ENCODE measurements at places on chromosomes 11 and 22.

DNA sequence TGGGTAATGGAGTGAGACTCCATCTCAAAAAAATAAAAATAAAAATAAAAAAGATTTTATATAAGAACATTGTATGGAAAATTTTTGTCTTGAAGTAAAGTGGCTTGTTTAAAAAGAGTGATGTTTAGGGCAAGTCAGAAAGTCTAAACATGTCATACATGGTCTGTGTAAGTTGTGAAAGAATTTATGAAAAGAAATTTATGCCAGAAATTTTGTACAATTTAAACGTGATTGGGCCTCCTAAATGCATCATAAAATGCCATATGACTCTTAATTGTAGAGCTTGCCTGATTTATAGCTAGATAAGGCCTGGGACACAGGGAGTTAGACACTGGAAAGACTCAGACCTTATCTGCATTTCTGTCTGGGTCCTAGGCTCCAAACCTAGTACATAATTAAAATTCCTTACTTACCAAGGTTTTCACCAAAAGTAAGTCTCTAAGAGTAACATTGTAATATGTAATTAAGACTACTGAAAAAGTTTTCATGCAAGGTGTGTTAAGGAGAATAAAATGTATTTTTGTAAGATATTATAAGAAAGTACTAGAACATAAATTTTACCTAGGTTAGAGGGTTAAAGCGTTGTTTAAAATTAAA lies 110.5 kb downstream of the AASDHPPT start:
- no peak for DNase-seq

DNA sequence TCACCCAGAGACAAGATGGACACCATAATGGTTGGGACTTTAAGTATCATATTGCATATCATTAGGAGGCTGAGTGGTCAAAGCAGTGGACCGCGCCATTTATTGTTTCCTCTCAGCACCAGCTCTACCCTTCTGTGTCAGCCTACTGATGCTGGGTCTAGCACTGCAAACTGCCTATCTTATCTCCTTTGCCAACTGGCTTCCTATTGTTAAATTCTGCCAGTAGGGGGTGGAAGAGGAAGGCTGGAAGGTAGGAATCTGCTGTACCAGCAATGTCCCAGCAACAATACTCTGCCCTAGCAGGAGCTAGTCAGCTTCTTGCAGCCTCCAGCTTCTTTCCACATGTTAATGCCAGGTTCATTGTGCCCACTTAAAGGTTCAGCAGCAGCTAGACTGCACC lies 367.1 kb upstream of the PDGFD start:
- DNase-seq = no peak

DNA sequence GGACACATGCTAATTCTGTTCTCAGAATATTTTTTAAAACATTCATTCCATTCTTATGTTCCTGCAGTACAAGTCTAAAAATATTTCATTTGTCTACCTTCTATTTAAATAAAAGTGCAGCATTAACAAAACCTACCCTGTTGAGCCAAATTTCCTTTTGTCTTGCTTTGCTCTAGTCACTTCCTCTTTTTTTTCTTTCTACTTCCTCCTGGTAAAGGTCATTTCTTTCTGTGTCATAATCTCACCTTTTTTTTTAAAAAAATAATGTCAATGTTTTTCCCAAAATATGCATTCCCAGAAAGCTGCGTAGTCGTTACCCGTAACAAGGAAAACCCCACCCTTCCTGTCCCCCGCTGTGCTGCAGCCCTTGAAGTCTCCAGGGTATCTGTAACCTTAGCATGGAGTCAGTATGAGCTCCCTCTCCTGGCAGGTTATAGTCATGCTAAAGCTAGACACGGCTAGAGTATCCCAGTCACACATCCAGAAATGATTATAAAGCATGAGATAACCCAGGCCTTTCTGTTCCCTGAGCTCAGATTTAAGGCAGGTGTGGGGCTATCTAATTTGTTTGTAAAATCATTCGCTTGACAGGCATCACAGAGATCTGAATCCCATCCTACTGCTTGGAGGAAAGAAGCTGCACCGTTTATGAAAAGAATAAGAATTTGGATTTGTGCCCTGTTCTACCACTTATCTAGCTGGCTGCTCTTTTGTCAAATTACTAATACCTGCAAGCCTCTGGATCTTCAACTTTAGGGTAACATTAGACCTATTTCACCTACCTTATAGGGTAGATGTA lies 51.1 kb upstream of the EED start:
- peak; percentile 63 for DNase-seq

GRCh38 chr11:83835423-83835822 lies 549.3 kb upstream of the CCDC90B start:
- no peak for DNase-seq

DNA sequence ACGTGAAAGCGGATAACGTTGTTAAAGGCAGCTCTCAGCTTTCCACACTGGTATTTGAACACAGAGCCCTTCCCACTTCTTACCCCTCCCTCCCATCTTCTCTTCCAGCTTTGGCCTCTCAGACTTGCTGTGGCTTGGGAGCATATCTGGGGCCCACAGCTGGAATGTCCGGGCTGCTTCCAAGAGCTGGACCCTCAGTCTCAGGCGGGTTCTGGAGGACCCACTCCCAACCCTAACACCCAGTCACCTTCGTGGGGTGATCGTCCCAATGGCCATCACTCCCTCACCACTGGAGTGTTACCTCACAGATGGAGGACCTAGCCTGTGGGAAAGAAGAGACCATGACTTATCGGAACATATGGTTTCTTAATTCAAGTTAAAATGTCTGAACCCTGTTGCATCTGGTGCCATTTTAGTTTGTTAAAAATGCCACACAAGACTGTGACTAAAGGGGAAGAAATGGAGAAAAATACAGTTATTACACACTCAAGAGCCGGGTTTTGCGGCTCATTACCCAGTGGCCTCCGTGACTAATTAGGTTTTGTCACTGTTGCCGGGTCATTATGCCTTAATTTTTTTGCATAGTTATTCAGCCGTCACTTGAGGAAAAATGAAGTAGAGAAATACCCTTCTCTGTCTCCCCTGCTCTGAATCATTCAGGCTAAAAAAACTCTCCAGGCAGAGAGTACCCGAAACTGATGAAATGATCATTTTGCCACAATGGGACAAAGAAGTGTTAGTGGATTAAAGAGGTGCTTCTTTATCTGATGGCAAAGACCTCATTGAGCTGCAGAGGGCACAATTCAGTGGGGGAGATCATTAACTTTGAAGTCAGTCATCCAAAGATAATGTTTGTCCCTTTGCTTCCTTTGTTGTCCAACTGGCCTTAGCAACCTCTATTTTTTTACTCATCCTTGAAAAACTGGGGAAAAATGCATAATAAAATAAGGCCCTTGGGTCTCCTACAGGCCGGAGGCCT lies 87.2 kb upstream of the HTATIP2 start:
- no peak for DNase-seq

DNA sequence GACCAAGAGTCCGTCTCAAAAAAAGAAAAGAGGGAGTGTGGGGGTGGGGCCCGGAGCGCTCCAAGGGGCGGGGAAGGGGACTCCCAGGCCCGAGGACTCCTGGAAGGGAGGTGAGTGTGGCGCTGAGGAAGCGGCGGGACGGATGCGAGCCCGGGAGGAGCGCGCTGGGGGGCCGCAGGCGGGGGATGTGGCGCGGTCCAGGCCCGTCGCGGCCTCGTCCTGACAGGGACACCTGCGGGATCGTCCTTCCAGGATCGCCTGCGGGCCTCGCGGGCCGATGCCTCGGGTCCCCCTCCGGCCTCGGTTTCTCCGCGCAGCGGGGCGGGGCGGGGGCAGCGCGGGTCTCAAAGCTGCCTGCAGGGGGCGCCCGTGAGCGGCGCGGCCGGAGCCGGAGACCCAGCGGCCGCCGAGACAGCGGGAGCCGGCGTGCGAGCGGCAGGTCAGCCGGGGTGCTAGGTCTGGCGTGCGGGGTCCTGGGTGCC lies 3.8 kb upstream of the ADORA2A start:
- DNase-seq = peak; percentile 52

- DNase-seq = no peak
Measured at GRCh38 chr11:124115782-124116616, 749 bp downstream of the VWA5A start.

- no peak for DNase-seq
Measured at GRCh38 chr11:67410369-67410831, 5.1 kb upstream of the CARNS1 start.

DNA sequence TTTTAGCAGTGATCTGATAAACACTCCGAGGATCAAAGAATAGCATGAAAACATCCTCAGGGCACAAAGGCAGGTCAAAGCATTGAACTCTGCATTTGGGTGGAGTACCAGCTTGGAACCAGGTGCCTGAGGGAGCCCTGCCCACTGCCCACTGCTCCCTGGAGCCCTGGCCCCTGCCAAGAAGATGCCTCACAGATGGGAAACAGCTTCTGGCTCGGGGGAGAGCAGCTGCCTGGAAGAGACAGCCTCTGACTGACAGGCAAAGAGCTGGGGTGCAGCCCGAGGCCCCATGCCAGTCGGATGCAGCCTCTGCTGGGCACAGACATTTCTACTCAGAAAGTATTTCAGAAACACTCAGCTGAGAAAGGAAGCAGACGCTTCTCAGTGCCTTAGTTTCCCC lies 13.2 kb downstream of the LMO1 start:
- DNase-seq = no peak

- DNase-seq = no peak
Measured at GRCh38 chr11:19777039-19777376, 64.4 kb downstream of the NAV2 start.

- DNase-seq = no peak
Measured at GRCh38 chr11:1549338-1550330, 22.4 kb downstream of the DUSP8 start.
